ENCODE measurements at places on chromosomes 13 and 19.

- DNase-seq: no peak
Observed at GRCh38 chr13:96573563-96573962, 420.7 kb downstream of the OXGR1 start.

DNA sequence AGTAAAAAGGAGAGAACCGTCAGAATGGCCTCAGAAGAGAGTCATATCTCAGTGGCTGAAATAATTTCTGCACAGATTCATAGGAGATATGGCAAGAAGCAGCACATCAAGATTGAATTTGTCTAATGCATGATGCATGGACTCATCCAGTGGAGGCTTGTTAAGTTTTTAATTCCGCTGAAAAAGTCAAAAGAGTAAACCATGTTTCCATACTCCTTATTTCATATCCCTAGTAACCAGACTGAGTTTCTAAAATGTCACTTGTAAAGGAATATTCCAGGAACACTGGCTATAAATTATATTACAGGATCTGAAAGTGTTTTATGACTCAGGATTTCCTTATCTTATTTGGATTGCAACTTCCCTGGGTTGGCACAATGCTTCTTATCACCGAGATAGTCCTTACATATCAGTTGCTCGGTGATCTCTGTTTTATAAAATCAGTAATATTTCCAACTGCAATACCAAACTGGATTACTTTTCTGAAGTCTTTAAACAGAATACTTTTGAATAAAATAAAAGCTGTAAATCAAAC, 180.2 kb upstream of the TSC22D1 start:
- no peak for DNase-seq

DNA sequence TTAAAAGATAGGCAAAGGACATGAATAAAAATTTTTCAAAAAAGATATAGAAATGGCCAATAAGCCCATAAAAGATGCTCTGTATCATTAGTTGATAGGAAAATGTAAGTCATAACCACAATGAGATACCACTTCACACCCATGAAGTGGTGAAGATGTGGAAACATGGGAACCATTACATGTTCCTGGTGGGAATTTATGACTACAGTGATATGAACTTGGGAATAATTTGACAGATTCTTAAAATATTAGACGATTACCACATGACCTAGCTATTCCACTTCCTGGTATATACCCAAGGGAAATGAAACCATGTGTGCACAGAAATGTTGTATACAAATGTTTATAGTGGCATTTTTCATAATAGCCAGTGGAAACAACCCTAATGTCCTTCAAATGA, 232.2 kb downstream of the GGACT start:
- no peak for DNase-seq

GRCh38 chr13:100657881-100658315, 16.7 kb downstream of the TMTC4 start:
- DNase-seq: no peak

DNA sequence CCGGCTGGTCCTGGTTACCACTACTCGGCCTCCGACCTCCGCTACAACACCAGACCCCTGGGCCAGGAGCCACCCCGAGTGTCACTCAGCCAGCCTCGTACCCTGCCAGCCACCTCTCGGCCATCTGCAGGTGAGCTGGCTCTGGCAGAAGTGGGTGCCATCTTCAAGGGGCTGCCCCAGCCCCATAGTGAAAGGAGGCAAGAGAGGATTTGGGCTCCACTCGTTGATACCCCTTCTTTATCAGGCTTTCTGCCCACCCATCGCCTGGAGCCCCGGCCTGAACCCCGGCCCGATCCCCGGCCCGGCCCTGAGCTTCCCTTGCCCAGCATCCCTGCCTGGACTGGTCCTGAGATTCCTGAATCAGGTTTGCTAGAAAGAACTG, 7.1 kb downstream of the LTBP4 start:
- DNase-seq: no peak

DNA sequence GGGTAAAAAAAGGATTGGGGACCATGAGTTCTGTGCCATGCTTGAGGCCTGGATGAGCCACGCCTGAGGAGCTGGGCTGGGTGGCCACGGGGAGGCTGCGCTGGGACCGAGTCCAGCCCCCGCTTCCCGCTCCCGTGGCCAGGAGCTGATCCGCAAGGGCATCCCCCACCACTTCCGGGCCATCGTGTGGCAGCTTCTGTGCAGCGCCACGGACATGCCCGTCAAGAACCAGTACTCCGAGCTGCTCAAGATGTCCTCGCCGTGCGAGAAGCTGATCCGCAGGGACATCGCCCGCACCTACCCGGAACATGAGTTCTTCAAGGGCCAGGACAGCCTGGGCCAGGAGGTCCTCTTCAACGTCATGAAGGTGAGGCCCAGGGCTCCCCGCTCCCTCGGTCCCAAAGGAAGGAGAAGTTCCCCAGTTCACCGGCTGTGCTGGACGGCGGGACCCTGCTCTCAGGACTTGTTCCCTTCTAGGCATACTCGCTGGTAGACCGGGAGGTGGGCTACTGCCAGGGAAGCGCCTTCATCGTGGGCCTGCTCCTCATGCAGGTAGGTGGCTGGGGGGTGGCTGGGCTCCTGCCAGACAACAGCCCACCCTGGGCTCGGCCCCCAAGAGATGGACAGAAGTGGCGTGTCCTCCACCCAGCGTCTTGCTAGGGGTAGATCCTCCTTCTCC, 18.9 kb downstream of the EVI5L start:
- no peak for DNase-seq

GRCh38 chr19:16851031-16851712, 22.0 kb downstream of the SIN3B start:
- no peak for DNase-seq

GRCh38 chr13:45623516-45624090, 8.1 kb upstream of the ERICH6B start:
- no peak for DNase-seq

- DNase-seq: no peak
Observed at GRCh38 chr13:42696191-42696590, 85.2 kb upstream of the FAM216B start.

DNA sequence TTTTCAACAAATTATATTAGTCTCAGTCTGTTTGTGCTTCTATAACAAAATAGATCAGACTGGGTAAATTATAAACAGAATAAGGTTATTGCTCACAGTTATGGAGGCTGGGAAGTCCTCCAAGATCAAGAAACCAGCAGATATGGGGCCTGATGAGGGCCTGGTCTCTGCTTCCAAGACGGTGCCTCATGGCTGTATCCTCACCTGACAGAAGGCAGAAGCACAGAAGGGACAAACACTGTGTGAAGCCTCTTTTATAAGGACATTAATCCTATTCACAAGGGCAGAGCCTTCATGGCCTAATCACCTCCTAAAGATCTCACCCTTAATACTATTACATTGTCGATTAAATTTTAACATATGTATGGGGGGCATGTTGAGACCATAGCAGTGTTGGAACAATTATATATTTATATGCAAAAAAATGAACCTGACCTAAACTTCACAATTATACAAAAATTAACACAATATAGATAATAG, 12.7 kb downstream of the F10 start:
- DNase-seq: no peak

DNA sequence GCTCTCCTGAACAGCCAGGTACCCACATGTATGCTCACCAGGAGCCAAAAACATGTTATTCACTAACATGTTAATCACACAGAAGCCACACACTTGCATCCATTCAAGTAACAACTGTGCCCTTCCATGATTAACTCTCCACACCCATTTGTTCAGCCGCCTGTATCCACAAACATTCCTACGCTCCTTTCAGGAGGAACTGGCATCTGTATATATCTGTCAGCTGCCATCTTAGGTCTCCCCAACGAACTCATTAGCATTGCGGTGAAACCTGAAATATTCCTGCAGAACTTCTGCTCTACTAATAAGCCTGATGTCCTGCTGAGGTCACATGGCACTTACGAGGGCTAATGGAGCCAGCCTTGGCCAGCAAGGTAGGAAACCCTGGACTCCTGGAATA, 33.0 kb downstream of the OLFM2 start:
- no peak for DNase-seq

- no peak for DNase-seq
Observed at GRCh38 chr13:77047649-77048343, 20.8 kb upstream of the FBXL3 start.

DNA sequence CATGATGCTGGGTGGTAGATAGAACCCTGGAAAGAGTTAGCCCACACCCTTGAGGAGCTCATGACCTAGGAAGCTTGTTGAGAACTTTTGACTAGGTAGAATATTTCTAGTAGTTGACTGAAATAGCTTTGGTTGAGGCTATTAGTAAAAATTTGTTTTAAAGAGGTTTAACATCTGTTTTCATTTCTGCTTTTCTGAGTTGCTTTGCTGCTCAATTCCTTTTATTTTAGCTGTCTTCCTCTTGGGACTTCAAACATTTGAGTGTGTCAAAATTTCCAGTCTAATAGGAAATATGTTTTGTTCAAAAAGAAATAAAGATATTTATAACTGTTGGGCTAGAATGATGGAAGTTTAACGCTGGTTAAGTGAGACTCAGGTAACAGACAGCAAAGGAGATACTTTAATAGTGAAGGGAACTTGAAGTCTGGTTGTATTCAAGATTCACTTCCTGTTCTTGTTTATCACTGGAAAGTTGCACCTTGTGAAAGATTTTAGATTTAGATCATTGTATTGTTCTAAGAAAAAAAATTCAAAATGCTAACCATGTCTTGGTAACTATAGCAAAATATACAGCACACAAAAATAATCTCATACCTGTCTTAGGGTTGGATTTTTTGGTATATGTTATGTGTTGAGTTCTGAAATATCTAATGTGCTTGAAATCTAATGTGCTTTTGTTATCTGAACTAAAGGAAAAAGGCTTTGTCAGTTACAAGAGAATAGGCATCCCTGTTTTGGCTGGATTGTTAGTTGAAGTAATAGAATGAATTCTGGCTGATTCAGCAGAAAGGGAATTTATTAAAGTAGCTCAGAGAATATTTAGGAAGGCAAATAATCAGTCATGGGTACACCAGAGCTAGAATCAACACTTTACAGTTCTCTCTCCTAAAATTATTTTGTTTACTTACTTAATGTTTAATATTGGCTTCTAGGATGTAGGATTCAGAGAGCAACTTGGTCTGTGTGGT, 24.4 kb upstream of the GPR18 start:
- DNase-seq: no peak

DNA sequence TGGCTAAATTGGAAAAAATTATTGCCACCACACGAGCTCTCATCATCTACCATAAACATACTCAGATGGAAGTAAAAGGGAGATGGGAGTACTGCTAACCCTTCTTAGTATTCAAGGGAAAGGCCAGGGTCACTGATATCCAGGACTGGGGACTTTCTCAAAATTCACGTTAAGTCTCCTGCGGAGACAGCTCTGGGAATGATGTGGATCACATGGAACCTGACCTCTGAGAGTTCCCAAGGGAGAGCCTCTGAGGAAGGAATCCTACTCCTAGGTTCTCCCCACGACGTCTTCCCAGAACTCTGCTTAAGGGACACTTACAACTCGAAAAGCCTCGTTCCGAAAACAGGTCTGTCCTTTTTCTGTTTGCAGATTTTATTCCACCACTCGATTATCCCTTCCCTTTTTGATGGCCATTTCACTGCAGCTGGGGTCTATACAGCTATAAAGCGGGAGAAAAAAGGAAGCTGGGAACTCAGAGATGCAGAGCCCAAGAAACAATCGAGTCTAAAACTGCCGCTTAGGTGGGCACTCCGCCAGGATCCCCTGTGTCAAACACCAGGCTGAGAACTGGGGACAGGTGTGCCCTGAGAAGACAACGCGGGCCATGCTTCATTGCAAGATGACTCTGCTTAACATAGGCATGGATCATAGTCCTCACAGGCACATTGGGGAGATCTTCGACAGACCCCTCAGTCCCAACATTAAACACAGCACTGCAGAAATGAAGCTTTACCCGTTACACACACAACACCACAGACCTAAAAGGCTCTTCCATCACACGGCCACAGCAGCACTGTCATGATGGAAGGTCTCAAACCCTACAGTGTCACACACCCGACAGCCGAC, 823 bp upstream of the ZNF567 start:
- DNase-seq: no peak

DNA sequence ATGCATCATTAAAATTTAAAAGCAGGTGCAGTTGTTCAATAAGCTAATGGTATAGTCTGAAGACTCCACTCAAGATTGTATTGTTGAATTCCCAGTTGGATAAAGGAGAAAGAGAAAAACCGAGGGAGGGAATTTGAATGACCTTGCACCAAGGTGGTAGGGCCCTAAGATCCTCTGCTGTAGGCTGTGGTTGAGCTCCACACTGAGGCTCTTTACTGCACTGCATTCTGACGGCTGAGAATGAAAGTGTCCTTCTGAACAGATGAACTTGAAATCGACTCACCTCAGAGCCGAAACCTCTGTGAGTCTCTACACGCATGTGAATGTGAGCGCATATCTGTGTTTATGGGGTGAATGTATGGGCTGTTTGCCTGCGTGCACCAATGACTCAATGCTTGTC, 388.9 kb upstream of the DACH1 start:
- no peak for DNase-seq

- DNase-seq: no peak
Observed at GRCh38 chr13:27269114-27269665, 1.4 kb upstream of the RASL11A start.

- DNase-seq: no peak
Observed at GRCh38 chr13:41361491-41361890, 50.4 kb downstream of the NAA16 start.

DNA sequence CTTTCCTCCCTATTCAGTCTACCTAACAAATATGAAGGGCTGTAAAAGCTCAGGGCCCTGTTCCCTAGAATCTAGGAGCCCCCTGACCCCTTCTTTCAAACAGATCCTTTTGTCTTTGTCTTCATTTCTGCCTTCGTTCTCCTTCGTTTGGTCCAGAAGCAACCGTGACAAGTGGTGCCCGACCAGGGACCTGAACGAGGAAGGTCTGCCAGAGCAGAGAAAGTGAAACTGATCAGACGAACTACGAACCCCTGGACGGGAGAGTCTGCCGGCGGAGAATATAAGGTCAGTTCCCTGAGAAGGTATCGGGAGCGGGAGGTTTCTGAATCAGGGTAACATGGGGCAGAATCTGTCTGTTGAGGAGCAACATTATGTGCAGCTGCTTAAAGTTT, 751 bp downstream of the ERVK3-1 start:
- DNase-seq: no peak

DNA sequence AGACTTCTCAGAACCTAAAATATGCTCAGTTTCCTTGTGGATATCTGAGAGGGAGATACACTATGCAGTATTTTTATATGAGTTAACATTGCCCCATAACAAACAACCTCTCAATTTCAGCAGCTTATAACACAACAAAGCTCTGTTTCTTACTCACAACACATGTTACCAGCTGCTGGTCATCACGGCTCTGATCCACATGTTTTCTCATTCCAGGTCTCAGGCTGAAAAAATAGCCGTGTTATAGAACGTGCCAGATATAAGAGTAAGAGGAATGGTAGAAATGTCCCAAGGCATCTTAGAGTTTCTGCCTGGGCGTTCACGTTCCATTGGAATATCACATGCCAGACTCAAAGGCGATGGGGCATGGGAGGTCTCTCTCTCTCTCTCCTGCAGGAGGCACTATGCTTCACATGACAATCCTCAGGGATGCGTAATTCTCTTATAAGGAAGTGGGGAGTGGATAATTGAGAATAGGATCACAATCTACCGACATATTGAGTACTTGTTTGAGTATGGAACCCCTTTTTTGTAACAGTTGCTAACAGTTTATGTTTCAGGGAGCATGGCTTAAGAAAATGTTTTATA, 246.6 kb downstream of the NHLRC3 start:
- no peak for DNase-seq

GRCh38 chr13:49604570-49604969, 19.2 kb upstream of the RCBTB1 start:
- no peak for DNase-seq

- DNase-seq: peak; percentile 11
Observed at GRCh38 chr13:110869805-110870706, 44.8 kb downstream of the ANKRD10 start.

GRCh38 chr13:51534041-51534817, 50.0 kb upstream of the WDFY2 start:
- DNase-seq: peak; percentile 13

All from stimulated activated CD4-positive, alpha-beta T cell treated with anti-CD3 and anti-CD28 coated beads, Interleukin-4, amount 100 ng/mL, for 24 hours (primary cell).